ENCODE measurements at places on chromosomes 3 and 15.

DNA sequence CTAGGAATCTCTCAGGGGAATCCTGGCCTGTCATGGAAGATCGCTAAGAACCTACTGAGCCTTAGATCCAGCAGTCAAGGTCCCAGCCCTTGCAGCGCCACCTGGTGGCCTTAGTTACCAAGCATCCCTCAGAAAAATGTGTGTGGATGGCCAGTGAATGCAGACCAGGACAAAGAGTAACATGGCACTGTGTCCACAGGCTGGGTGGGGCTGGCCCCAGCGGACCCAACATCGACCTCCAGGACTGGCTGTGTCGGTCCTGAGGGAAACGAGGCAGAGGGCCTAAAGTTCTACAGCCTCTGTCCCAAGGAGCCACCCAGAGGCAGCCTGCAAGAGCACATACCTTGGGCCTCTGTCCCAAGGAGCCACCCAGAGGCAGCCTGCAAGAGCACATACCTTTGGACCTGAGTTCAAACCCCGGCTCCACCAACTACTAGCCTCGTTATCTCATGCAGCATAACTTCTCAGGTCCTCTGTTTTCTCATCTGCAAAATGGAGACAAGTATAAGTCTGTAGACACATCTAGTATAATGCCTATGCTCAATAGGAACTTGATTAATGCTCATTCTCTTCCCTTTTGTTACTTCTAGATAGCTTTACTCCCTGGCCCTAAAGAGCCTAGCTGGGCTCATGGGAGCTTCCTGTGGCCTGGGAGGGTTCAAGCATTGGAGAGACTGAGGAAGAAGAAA lies 57.5 kb upstream of the HERC1 start:
- peak; percentile 84 for DNase-seq

DNA sequence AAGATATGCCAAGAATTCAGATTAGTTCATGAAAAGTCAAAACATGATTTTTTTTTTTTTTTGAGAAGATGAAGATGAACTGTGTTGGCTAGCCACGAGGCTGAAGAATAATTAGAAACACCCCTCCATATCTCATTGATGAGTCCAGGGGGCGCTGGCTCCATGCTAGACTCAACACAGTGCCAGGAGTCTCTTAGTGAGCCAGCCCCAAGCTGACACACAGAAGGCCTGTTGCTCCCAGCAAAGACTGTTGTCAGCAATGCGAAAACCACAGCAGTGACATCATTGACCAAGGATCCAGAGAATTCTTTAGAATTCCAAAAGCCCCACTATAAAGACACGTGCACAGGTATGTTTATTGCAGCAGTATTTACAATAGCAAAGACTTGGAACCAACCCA lies 185.2 kb downstream of the ANXA2 start:
- DNase-seq: no peak

DNA sequence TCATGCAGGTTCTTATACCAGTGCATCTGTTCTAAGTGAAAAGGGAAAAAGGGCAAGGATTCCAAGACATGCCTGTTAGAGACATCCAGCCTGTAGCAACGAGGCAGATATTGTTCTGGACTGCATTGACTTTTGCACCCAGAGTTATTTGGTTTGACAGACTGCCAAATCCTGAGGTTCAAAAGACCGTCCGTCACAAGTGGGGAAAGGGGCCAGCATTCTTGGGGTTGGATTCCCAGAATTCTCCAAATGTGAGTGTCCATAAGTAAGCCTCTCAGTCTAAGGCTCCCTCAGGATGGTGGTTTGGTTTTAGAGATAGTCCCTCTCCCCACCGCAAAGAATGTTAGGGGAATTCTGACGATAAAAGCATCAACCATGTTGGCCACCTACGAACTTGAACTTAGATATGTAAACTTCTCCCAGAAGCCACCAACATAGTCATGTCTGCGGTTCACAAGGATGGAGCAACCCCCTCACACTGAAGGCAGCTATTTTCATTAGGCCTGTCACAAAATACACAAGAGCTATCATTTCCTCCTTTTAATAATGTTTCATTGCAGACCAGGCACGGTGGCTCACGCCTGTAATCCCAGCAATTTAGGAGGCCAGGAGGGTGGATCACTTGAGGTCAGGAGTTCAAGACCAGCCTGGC lies 13.6 kb upstream of the LACTB start:
- DNase-seq: no peak

- no peak for DNase-seq
Measured at GRCh38 chr3:38990621-38991020, 61.1 kb downstream of the SCN11A start.

DNA sequence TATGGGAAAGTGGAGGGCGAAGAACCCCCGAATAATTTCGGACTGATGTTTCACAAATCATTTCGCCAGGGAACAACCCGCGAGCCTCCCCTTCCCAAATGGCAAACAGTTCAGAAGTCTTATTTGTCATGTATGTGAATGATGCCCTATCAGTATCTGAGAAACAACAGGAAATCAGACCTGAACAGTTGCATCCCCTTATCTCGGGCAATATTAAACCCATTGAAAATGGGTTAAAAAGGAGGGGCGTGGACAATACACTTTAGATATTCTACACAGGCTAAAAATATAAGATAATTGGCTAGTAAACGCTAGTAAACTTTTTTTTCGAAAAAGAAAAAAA lies 1003.3 kb upstream of the NR2F2 start:
- no peak for DNase-seq

DNA sequence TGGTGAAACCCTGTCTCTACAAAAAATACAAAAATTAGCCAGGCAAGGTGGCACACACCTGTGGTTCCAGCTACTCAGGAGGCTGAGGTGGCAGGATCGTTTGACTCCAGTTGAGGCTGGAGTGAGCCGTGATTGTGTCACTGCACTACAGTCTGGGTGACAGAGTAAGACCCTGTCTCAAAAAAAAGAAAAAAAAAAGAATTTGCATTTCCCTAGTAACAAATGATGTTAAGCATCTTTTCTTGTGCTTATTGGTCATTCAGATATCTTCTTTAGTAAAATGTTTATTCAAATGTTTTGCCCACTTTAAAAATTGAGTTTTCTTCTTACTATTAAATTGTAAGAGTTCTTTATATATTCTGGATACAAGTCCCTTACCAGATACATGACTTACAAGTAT lies 48.7 kb downstream of the NFKBIZ start:
- DNase-seq: no peak

Measured in pons (tissue), 1 donor.